ENCODE measurements at places on chromosomes 6 and 20. TPM values are rescaled to one million over a fixed set of nuclear protein-coding genes. Genes with fewer than 3 reads are reported as not detected.
A peak's percentile ranks its signal among the peaks of the same experiment; 100 is the strongest.

GRCh38 chr20:15794409-15794808 lies 778.8 kb downstream of the KIF16B start:
- DNase-seq: no peak

The SLC17A3 gene
- polyA plus RNA-seq: not detected

DNA sequence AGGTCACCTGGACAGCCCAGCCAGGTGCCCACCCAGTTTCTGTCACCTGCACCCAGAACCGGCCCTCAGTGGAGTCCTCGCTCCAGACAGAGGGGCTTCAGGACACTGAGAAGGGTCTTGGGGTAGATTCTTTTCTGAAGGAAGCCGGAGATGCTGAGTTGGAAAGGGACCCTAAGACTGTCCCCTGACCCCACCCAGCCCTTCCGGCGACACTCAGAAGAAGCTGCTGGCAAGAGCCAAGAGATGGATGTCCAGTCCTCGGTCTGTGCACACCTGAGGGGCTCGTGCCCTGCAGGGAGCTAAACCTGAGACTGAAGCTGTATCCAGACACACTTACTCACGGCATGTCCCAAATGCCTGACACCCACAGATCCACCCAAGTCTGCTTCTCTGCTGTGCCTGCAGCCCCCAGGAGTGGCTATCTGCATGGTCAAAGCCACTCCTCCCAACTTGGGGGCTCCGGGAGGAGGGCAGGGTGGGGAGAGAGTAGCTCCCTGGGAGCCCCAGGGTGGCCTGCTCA lies 20.2 kb downstream of the NTSR1 start:
- DNase-seq: no peak

DNA sequence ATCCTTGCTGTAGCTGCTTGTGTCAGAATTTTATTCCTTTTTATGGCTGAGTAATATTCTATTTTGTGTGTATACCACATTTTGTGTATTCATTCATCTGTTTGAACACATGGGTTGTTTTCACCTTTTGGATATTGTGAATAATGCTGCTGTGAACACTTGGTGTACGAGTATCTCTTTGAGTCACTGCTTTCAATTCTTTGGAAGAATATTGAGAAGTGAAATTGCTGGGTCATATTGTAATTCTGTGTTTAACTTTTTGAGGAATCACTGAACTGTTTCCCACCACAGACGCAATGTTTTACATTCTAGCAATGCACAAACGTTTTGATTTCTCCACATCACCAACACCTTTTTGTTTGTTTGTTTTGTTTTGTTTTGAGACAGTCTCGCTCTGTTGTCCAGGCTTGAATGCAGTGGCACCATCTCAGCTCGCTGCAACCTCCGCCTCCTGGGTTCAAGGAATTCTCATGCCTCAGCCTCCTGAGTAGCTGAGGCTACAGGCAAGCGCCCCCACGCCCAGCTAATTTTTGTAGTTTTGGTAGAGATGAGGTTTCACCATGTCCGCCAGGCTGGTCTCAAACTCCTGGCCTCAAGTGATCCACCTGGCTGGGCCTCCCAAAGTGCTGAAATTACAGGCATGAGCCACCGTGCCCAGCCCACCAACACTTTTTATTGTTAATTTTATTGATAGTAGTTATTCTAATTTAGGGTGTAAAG lies 21.7 kb downstream of the CPXM1 start:
- DNase-seq: no peak

DNA sequence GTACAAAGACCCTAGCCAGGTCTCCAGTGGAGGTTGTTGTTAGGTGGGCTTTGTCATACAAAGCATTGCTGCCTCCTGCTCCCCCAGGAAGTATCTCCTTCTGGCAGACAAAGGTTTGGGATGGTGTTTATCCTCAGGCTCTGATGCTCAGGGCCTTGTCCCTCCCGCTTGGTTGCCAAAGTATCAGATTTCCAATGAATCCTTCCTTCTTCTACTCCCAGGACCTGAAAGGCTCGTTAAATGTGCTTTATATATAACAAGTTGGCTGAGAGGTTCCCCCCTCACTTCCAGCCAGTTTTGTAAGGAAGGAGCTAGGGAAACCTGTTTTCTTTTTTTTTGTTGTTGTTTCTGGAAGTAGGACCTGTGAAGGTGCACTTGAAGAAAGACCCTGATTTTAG lies 14.4 kb downstream of the PTK7 start:
- no peak for DNase-seq

DNA sequence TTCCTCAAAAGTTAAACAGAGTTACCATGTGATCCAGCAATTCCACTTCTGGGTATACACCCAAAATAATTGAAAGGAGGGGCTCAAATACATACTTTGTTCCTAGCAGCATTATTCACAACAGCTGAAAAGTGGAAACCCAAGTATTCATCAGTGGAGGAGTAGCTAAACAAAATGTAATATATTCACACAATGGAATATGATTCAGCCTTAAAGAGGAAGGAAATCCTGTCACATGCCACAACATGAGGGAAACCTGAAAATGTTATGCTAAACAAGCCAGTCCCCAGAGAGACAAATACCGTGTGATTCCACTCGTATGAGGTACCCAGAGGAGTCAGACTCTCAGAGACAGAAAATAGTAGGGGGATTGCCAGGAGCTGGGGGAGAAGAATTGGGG lies 44.5 kb downstream of the PXDC1 start:
- DNase-seq: no peak

DNA sequence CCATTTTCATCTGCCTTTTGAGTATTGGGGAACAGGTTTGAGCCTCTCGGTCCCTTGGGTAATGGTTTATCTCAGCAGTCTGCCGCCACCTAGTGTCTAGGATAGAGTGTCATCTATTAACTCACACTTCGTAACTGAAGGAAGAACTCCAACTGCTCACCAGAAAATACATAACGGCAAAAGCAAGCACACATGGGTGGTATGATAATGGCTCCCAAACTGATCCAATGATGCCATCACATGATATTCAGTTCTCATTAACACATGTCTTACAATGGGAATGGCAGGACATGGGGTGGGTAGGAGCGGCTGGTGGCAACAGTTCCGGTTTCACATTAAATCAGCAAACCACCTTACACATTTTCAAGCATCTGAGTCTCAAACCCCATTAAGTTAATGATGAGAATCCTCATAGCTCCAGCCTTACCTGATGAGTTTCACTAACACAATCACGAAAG lies 110.7 kb upstream of the PHACTR1 start:
- DNase-seq: no peak

The MYLK4 gene
- polyA plus RNA-seq: 11.2 TPM

GRCh38 chr6:121884091-121884490 lies 448.6 kb downstream of the GJA1 start:
- DNase-seq: peak; percentile 41

DNA sequence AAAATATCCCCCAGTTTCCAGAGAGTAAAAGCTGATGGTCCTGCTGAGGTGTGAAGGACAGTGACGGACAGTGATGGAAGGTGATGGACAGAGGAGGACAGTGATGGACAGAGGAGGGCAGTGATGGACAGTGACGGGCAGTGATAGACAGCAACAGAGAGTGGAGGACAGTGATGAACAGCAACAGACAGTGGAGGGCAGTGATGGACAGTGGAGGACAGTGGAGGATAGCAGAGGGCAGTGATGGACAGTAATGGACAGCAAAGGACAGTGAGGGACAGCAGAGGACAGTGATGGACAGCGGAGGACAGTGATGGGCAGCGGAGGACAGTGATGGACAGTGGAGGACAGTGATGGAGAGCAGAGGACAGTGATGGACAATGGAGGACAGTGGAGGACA lies 2.7 kb upstream of the NKAIN4 start:
- DNase-seq: no peak

Data from forelimb muscle (tissue), 1 donor.